ENCODE measurements at places on chromosomes 13 and 19. TPM values are rescaled to one million over a fixed set of nuclear protein-coding genes. Genes with fewer than 3 reads are reported as not detected.

Gene DAND5
- 0.07 TPM for total RNA-seq

Gene OR7C1
- total RNA-seq = not detected

Gene AXL
- 183 TPM for total RNA-seq

Gene NTN5
- total RNA-seq = not detected

Gene LIM2
- total RNA-seq = not detected

Gene FOSB
- 11.8 TPM for total RNA-seq

Gene HCST
- total RNA-seq = not detected

Gene CGB7
- 0.53 TPM for total RNA-seq

Gene OR7E24
- total RNA-seq = not detected

Gene PLPPR3
- total RNA-seq = 0.25 TPM

Gene ETV2
- 0.30 TPM for total RNA-seq

Gene CEACAM7
- total RNA-seq = not detected
